Regular cardiac myocyte (primary cell): ENCODE measurements at places on chromosomes 12 and 14. TPM values are rescaled to one million over a fixed set of nuclear protein-coding genes. Genes with fewer than 3 reads are reported as not detected.

Gene EXD2
- 18.2 and 24.0 TPM in 2 replicates for total RNA-seq

Gene OR6C2
- total RNA-seq, result not detected in 2 replicates

Gene LIN7A
- 21.3 and 36.6 TPM in 2 replicates for total RNA-seq

Gene TMEM229B
- total RNA-seq, result under 0.01 and 4.5 TPM in 2 replicates

Gene ZNF384
- total RNA-seq, result 9.0 and 11.3 TPM in 2 replicates

Gene ACIN1
- total RNA-seq, result 46.8 and 87.8 TPM in 2 replicates

Gene EXOC3L4
- under 0.01 and 0.56 TPM in 2 replicates for total RNA-seq

Gene TMEM121
- total RNA-seq, result 5.0 and 12.7 TPM in 2 replicates

Gene POP5
- total RNA-seq, result 32.1 and 99.1 TPM in 2 replicates

Gene ATP5MC2
- 100 and 118 TPM in 2 replicates for total RNA-seq

Gene INHBC
- total RNA-seq, result not detected in 2 replicates

Gene CIROP
- not detected in 2 replicates for total RNA-seq

Gene HIGD1C
- total RNA-seq, result not detected in 2 replicates

Gene TPH2
- total RNA-seq, result under 0.01 TPM in 1 of 2 replicates, not detected in the other

Gene DPY19L2
- 1.9 and 5.1 TPM in 2 replicates for total RNA-seq

Gene OASL
- total RNA-seq, result under 0.01 and 0.56 TPM in 2 replicates

Gene PTGES3
- total RNA-seq, result 56.7 and 164 TPM in 2 replicates

Gene SLC24A4
- total RNA-seq, result not detected in 2 replicates

Gene KRT6A
- 0.96 and 1.4 TPM in 2 replicates for total RNA-seq

Gene NPFF
- total RNA-seq, result not detected in 2 replicates

Gene PRB4
- not detected in 2 replicates for total RNA-seq

Gene DPPA3
- total RNA-seq, result not detected in 2 replicates

Gene MMP14
- total RNA-seq, result 326 and 383 TPM in 2 replicates

Gene VRTN
- total RNA-seq, result not detected in 2 replicates

Gene RASSF9
- total RNA-seq, result 0.77 and 0.85 TPM in 2 replicates

Gene TRHDE
- total RNA-seq, result 0.38 and 1.7 TPM in 2 replicates

Gene ABCB9
- total RNA-seq, result 11.0 and 13.8 TPM in 2 replicates

Gene PLEKHG7
- total RNA-seq, result not detected in 2 replicates

Gene SLC25A47
- total RNA-seq, result under 0.01 TPM in 1 of 2 replicates, not detected in the other

Gene HHIPL1
- 5.0 and 9.3 TPM in 2 replicates for total RNA-seq

Gene TAS2R19
- total RNA-seq, result 2.1 and 7.3 TPM in 2 replicates

Gene TAS2R43
- total RNA-seq, result 0.19 and 1.4 TPM in 2 replicates

Gene RNASE8
- total RNA-seq, result not detected in 2 replicates

Gene ACYP1
- 6.8 and 11.9 TPM in 2 replicates for total RNA-seq

Gene CD27
- not detected in 2 replicates for total RNA-seq

Gene VWF
- 4.4 and 6.5 TPM in 2 replicates for total RNA-seq
